ENCODE measurements at places on chromosomes 3 and 15. TPM values are rescaled to one million over a fixed set of nuclear protein-coding genes. Genes with fewer than 3 reads are reported as not detected.

MST1R gene
- 4.8 TPM for total RNA-seq

DMXL2 gene
- 11.4 TPM for total RNA-seq

CIDEC gene
- total RNA-seq = not detected

GRCh38 chr3:14343338-14344112 is 58.9 kb upstream of the SLC6A6 start:
- H3K27ac ChIP-seq = no peak overlapping the region
- no peak overlapping the region for H3K4me3 ChIP-seq
- H3K27me3 ChIP-seq = peaks cover 20% of the 10 kb centered on the region
- DNase-seq = no peak
- peaks cover 2% of the 10 kb centered on the region for H3K4me1 ChIP-seq

DNA sequence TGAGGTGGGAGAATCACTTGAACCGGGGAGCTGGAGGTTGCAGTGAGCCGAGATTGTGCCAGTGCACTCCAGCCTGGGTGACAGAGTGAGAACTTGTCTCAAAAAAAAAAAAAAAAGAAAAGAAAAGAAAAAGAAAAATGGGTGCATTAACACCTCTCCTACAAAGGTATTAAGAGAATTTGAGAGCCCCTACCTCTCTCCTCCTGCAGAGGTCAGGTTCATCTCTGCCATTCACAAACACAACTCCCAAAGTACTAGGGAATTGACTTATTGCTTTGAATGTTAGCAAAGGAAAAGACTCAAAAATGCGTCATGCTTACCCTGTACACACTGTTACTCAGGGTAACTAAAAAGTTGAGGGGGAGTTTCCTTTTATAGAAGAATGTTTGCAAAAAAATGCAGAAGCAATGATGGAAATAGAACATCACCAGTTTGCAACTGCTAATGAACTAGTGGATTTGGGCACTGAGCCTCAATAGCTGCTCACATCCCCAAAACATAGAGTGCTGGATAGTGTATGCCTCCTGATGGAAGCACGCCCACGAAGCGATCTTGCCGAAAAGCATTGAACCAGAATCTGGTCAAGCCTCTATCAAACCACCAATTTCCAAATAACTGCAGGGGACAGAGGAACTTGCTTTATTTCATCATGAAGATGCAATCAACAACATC is 15.5 kb upstream of the LYZL4 start:
- no peaks in the 10 kb centered on the region for H3K27me3 ChIP-seq
- no peaks in the 10 kb centered on the region for H3K4me1 ChIP-seq
- no peak overlapping the region for H3K4me3 ChIP-seq
- H3K27ac ChIP-seq = no peak overlapping the region
- H3K36me3 ChIP-seq = no peaks in the 10 kb centered on the region

DNA sequence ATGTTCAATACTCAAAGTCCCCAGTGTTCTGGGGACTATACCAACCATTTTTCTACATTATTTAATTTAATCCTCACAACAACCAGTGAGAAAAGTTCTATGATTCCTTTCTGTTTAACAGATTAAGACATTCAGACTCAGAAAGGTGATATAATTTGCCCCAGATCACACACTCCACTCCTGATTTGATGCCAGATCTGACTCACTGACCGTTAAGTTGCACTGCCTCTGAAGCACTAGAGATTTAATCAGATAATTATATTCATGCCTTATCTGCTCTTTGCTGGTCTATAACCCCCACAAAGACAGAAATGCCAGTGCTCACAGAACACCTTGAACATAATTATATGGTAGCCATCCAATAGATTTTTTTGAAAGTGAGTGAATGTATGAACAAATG is 501.0 kb downstream of the IGSF11 start:
- no peak for DNase-seq
- H3K4me3 ChIP-seq = no peak overlapping the region
- no peaks in the 10 kb centered on the region for H3K27me3 ChIP-seq
- H3K4me1 ChIP-seq = no peaks in the 10 kb centered on the region
- no peak overlapping the region for H3K27ac ChIP-seq

DNA sequence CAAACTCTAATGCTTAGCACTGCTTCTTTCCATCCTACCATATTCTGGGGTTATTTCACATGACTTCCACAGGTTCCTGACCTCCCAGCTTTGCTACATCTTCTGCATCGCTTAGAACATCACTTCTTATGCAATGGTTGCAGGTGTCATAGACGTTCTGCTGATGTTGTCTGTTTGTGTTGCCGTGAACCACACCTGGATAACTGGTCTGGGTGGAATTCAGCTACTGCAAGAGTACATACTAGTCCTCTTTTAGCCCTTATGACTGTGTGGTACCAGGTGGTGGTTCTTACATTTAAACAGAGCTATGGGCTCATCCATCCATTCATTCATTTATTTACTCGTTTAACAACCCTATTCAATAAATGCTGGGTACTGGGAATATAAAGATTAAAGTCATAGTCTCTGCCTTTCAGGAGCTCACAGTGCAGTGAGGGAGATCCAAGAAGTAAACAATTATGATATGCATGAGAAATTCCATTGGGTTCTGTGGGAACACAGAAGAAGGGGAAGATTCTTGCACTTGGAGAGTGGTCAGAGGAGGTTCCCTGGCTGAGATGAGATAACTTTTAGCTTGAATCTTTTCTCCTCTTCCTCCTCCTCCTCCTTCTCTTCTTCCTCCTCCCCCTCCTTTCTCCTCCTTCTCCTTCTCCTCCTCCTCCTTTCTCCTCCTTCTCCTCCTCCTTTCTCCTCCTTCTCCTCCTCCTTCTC is 30.8 kb downstream of the TMEM45A start:
- no peaks in the 10 kb centered on the region for H3K36me3 ChIP-seq
- H3K4me1 ChIP-seq = no peaks in the 10 kb centered on the region
- no peak overlapping the region for H3K4me3 ChIP-seq
- DNase-seq = no peak

DNA sequence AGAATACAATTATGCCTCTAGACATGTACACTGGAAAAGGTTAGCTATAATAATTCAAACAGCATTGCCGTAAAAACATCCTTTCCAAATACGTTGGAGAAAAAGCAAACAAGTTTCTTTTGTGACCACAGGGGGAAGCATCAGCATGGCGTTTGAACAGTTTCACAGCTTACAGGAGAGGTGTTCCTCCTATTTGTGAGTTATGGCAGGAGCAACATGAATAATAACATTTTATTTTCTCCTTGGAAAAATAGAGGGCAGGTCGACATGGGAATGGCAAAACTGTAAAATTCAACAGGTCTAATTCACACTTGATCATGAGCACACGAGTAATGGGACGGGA is 39.7 kb upstream of the GADL1 start:
- H3K27ac ChIP-seq = no peak overlapping the region
- no peaks in the 10 kb centered on the region for H3K4me1 ChIP-seq
- DNase-seq = peak; percentile 5
